Stimulated activated CD8-positive, alpha-beta memory T cell treated with anti-CD3 and anti-CD28 coated beads, Interleukin-2, amount 100 ng/mL, for 1 hour (primary cell): ENCODE measurements at places on chromosomes 7 and 10.
A peak's percentile ranks its signal among the peaks of the same experiment; 100 is the strongest.

DNA sequence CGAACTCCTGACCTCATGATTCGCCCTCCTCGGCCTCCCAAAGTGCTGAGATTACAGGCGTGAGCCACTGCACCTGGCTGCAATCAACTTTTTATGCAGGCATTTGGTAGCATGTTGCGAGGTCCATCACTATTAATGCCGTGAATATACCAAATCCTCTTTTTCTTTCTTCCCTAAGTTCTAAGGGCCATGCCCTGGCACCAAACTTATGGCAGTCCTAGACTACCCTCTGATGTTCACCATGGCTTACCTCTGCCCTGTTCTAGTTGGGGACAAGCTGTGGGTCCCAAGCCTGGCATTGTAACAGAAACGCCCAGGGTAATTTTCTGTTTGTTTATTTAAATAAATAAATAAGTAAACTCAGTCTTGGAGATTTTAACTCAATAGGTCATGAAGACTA lies 13.3 kb downstream of the PRSS2 start:
- no peak for DNase-seq

GRCh38 chr10:93566435-93567276 lies at the start of gene FFAR4:
FFAR4 (plus strand) TSS chr10:93566665; CDS start chr10:93566721, 56 bp downstream.
- DNase-seq: no peak

- DNase-seq: no peak
These were observed 1.5 kb downstream of the SMARCD3 start for GRCh38 chr7:151246851-151247580.

GRCh38 chr10:52740913-52741675 lies 31.5 kb downstream of the MBL2 start:
- DNase-seq: no peak

DNA sequence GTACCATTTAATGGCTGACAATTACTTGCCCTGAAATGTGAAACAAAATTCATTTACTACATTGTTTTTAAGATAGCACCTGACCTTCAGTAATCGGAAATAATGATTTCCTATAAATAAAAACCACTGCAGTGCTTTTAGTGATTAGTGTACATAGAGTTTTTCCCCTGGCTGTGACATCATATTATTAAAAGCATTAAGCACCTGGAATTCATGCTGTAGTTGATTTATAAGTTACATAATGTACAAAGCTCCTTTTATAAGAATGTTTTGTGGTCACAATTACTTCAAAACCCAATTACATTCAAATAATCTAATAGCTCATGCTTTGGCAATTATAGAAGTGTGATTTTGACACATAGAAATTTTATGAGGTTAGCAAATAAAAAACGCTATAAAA lies 44.3 kb upstream of the EIF4H start:
- no peak for DNase-seq

- peak; percentile 2 for DNase-seq
These were observed 765 bp downstream of the SLC25A40 start for GRCh38 chr7:87875151-87876039.

GRCh38 chr10:26486990-26487850 lies 49.1 kb downstream of the APBB1IP start:
- peak; percentile 45 for DNase-seq

GRCh38 chr7:28296571-28297483 lies 115.5 kb upstream of the CREB5 start:
- DNase-seq: no peak

DNA sequence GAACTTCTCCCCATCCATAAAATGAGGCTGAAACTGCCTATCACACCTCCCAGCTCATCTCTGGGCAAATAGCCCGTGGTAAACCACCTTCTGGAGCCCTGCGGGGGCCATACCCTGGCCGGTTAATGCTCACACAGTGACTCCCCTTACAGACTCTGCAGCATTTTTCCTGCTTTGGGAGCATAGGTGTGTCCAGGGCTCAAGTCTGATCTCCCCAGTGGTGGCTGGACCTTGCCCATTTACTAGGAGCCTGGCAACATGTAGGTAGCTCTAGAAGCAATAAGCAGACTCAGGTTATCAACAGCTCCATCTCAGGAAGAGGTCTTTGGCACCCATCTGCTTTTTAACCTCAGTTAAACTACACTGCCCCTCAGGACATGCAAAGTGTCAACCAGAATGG lies 5.5 kb upstream of the CDHR1 start:
- no peak for DNase-seq
